HuH-7 (cell line): ENCODE measurements at places on chromosomes 6 and 20.

DNA sequence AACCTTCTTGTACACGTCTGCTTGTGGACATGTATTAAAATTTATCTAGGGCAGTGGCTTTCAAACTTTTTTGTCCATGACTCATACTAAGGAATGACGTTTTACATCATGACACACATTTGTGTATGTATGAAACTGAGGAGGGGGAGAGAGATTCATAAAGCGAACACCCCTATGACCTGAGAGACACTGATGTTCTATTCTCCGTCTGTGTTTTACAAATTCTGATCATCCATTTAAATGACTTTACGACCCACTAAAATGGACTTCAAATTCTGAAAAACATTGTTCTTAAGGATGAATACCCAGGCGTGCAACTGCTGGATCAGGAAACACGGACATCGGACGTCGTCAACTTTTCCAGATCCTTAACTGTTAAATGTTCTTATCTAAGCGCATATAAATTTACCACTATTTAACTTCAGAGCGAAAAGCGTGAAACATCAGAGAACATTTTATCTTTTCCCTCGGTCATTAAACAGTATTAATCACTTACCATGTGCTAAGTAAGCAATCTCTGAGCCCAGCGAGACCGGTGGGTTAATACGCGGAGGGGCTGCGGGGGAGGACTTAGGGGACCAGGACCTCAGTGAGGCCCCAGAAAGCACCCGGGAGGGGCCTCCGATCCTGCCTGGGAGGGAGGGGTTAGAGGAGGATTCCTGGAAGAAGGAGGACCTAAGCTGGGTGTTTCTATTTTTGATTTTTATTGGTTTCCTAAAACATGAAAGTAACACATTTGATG, 1.2 kb downstream of the PLAGL1 start:
- DNase-seq = peak; percentile 65

DNA sequence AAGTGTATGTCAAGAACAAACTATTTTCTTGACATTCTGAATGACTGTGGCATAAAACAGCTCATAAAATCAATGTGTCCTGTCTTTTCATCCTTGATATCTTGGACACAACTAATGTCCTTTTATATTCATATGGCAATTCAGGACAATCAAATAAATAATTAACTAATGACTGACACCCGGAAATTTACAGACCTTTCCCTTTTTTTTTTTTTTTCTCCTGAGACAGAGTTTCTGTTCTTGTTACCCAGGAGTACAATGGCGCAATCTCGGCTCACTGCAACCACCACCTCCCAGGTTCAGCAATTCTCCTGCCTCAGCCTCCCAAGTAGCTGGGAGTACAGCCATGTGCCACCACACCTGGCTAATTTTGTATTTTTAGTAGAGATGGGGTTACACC, 107.1 kb upstream of the LGSN start:
- DNase-seq = no peak

DNA sequence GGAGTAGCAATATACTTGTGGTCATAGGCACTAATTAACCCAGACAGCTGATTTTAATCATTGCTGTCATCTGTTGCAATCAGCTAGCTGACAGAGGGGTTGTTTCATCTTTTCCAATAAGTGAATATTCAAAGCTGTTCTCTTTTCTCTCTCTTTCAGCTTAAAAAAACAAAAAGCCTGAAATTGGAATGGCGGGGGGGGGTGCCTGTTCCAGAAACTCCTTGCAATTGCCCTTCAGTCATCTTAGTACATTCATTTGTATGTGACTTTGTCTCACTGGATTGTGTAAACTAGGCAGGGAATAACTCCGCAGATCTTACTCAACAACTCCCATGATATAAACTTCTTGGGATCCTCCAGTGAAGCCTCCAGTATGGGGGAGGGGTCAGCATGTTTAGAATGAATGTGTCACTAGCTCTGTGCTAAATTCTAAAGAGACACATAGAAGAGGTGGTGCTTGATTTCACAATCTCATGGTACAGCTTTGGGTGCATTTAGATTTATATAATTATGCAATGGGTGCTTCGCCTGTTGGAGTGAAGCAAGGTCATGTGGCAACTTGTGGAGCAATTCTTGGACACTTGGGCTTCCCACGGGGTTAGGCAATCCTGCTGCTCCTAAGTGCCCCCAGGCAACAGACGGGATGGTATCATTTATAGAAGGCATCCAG, 40.1 kb downstream of the SLC24A3 start:
- DNase-seq = no peak

- DNase-seq = no peak
Observed at GRCh38 chr6:45212976-45213375, 115.2 kb upstream of the RUNX2 start.

- DNase-seq = no peak
Observed at GRCh38 chr6:48978016-48978415, 485.0 kb downstream of the MMUT start.

GRCh38 chr20:48158014-48158413, 372.7 kb upstream of the SULF2 start:
- DNase-seq = no peak

GRCh38 chr6:2900821-2901644, 2.1 kb downstream of the SERPINB9 start:
- DNase-seq = no peak

DNA sequence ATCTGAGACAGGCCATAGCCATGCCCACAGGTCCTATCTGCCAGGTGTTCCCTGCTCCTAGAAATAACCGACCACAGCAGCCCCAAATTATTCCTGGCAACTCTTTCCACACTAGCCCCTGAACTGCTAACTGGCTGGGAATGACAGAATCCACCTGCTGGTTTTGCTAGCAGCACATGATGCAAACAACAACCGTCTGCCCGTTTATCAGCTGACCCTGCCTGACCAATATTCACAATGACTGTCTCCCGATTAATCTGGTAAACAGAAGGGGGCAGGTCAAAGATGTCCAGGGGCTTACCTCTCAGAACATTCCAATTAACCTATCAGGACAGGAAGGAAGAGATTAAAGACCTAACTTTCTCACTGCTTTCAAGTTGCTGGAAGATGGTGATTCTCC, 101.5 kb downstream of the NRSN1 start:
- DNase-seq = no peak

DNA sequence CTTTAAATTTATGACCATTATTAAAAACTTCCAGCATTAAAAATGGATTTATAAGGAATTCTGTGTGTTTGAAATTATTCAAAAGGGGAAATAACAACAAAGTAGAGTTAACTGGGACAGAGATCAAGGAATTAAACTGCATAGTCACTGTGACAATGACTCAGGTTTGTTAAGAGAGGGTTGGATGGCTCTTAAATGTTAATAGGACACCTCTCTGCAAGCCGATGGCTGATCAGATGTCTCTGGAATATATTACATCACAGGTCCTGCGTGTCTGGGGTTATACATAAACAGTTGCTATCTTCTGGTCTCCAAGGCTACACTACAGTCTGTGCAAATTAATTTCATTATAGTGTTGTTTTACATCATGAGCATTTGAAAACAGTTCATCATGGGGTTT, 574.3 kb downstream of the COL12A1 start:
- no peak for DNase-seq

GRCh38 chr20:35311409-35311808, 19.2 kb upstream of the FAM83C start:
- DNase-seq = no peak

GRCh38 chr6:42440778-42441696, 10.7 kb downstream of the TRERF1 start:
- no peak for DNase-seq

GRCh38 chr20:24462460-24463010, 6.9 kb upstream of the SYNDIG1 start:
- DNase-seq = no peak

- DNase-seq = no peak
Observed at GRCh38 chr6:17703256-17703694, 3.5 kb downstream of the NUP153 start.

DNA sequence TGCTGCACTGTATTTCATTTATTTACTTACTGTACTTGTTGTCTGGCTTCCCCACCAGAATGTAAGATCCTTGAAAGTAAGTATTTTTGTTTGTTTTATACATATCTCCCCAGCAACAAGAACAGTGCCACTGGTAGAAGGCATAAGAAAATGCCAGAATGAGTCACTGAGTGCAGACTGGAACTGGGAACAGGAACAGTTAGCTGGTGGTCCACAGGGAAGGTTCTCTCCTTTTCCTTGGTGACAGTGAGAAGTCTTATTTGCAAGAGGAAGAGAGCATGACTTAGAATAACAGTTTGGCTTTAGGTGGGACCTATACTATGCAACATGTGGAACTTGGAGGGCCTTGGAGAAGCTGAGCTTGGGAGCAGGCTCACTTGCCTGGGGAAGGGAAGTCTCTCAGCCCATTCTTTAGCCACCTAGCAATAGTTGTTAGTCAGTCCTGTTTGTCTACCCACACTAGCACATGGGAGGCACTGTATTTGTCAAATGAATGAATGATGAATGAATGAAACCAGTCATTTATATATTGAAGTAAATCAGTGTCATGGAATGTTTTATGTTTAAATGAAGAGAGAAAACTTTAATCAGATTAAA, 203.5 kb downstream of the KCNQ5 start:
- no peak for DNase-seq
